ENCODE measurements at places on chromosomes 4 and X. TPM values are rescaled to one million over a fixed set of nuclear protein-coding genes. Genes with fewer than 3 reads are reported as not detected.
A peak's percentile ranks its signal among the peaks of the same experiment; 100 is the strongest.

Gene LRP2BP
- total RNA-seq = 0.27 TPM

Gene HPGDS
- not detected for total RNA-seq

Gene EVC2
- 3.5 TPM for total RNA-seq

Gene XAGE1A
- not detected for total RNA-seq

Gene GPR173
- total RNA-seq = 8.1 TPM

Gene NUP62CL
- not detected for total RNA-seq

Gene XK
- total RNA-seq = 0.17 TPM

Gene TET2
- 15.7 TPM for total RNA-seq

Gene SPCS3
- 207 TPM for total RNA-seq

Gene IL2RG
- total RNA-seq = 0.59 TPM

Gene HSD17B13
- total RNA-seq = not detected

- peak; percentile 81 for DNase-seq
These were observed at the start of gene GRPR for GRCh38 chrX:16123222-16123786. TSS of gene GRPR (plus strand) at chrX:16123565. CDS start at chrX:16123954, 389 bp downstream.

DNA sequence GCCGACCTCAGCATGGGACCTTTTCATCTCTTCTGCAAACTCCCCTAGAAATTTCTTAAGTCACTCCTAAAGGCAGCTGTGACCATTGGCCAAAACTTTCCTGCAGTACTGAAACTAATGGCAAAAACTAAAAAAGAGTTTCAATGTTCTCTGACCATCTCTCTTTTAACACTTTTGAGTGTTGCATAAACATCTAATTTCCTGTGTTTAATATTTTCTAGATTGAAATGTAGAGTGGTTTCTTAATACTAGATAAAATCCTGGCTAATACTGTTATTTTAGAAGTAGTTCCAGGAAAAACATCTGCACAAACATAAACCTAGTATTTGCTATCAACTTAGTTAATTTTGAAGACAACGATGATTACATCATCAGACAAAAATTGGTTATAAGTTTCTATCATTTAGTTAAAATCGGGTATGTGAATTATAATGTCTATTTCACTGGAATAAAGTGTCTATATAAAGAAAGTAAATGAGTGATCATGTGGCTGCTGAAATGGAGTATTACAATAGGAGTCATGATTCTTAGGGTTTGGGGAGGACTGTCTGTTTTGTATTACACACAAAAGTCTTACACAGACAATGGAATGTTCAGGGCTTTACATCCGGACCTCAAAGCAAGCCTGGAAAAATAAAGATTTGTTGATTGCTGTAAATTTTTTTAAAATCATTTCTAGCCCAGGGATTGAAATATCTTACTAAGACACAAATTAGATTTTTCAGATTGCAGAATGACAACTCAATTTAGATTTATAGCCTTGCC, 1323.4 kb downstream of the C4orf33 start:
- no peak for DNase-seq

GRCh38 chr4:25310066-25310802, 2.3 kb upstream of the ZCCHC4 start:
- DNase-seq = no peak

DNA sequence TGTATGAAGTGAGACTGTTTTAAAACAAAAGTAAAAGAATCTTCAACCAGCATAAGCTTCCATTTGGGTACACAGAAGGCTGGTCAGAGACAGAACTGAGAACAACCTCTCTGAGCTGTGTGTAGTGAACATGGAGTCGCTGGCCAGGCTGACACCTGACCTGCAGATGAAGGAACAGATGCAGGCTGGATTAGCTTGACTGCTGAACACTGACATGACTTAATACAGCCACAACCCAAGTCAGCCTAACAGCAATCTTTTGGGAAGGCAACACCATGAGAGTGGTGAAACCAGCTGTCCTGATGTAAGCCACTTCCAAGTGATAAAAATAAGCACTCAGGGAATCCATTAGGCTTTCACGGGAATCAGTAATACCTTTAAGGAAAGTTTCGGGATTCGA, 10.1 kb downstream of the SCARB2 start:
- no peak for DNase-seq

DNA sequence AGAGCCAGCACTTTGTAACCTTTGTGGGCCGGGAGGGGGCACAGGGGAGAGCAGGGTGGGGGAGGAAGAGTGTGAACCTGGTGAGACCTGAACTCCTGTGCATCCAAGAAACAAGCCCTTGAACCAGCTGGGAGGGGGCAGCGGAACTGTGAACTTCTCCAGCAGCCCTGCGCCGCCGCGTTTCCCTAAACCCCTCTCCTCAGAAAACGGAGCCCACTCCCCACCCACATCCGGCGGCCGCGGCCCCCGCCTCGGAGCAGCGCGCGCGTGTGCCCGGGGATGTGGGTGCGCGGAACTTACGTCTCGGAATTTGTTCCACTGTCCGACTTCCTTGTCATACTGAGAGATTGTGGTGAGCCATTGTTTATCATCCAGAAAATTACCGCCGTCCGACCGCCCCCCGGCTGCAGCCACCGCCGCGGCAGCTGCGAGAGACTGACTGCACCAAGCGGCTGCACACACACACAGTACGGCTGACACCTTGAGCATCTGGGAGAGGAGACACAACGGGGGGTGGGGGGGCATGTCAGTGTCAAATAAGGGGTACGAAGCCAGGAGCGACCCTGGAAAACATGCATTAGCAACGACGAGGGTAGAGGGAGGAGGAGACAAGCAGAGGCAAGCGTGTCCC, 494 bp downstream of the SPOCK3 start:
- DNase-seq = peak; percentile 21

DNA sequence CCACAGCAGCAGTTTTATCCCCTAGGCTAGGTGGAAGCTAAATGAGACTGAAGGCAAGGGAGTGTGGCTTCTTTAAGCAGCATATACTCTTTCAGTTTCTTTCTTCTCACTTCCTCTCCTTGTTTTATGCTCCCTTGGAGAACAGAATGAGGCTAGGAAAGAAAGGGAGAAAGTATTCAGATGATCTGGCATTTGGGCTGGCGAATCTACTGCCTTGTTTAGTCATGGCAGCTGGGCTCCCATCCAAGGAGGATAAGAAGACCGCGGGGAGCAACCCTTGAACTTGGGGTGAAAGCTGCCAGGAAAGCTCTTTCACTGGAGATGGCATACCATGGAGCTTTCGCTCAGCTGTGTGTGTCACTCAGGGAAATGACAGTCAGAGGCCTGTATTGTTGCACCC, 72.1 kb downstream of the ARHGEF38 start:
- peak; percentile 81 for DNase-seq

DNA sequence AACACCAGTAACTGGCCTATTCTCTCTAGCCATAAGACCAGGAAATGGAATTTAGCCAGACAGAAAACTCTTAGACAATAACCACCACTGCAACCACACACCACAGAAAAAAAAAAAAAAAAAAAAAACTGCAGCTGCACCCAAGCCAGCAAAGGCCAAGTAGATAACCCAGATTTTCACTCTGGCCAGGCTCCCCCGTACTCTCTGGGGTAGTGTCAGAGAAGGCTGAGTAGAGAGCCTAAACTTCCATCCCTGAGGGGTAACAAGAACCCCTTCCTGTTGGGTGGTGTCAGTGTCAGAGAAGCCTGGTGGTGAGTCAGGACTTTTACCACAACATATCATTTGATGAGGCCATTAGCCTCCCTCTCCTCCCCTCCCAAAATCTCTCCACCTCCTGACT, 5.6 kb upstream of the DLG3 start:
- DNase-seq = peak; percentile 16

- DNase-seq = no peak
These were observed 763.0 kb downstream of the DMD start for GRCh38 chrX:32448320-32448719.

- no peak for DNase-seq
These were observed 74.9 kb downstream of the GLUD2 start for GRCh38 chrX:121122332-121122731.

DNA sequence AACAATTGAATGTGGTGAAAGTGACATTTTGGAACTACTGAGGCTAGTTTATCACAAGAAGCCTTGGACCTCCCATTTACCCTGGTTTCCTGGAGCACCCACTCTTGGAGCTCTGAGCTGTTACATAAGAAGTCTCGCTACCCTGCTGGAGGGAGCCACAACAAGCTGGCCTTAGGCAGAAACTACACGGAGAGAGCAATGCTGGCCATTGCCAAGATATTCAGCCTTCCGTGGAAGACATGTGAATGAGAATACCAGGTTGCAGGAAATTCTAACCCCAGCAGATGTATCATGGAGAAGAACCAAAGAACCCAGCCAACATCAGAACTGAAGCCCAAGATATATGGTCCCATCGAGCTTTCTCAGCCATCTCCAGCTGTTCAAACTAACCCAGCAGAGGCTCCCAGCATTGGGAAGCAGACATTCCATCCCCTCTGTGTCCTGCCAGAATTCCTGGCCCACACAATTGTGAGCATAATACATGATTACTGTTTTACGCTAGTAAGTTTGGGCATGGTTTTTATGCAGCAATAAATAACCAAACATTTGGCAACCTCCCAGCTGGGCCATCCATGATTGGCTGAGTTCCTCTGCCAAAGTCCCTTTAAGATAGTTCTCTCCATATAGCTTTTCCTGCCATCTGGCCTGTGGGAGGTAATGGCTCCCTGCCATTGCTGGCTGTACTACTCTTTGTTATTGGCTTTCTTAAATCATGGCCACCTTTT, 17.9 kb upstream of the PDE5A start:
- peak; percentile 79 for DNase-seq

GRCh38 chr4:184513802-184514120, 39.4 kb upstream of the IRF2 start:
- no peak for DNase-seq

DNA sequence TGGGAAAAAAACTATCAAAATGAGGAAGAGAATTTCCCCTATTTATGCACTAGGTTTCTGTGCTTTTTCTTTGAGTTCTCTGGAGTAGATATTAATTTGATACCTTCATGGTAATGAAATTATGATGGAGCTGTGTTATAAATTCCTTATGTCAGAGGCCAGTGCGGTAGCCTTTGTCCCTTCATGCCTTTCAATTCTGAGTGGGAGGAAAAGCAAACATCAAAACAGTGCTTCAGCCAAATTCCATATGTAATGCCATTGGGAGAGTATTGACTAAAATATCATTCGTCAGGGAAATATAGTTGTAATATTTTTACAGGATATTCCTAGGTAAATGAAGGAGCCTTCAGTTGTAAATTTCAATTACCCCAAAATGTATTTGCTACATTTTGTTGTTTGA, 17.5 kb upstream of the RGN start:
- no peak for DNase-seq

GRCh38 chr4:1406981-1407656, 877 bp upstream of the NKX1-1 start:
- no peak for DNase-seq

GRCh38 chr4:169124661-169125060, 114.6 kb upstream of the CBR4 start:
- DNase-seq = no peak

GRCh38 chrX:107849747-107850421, 24.2 kb downstream of the MID2 start:
- no peak for DNase-seq

DNA sequence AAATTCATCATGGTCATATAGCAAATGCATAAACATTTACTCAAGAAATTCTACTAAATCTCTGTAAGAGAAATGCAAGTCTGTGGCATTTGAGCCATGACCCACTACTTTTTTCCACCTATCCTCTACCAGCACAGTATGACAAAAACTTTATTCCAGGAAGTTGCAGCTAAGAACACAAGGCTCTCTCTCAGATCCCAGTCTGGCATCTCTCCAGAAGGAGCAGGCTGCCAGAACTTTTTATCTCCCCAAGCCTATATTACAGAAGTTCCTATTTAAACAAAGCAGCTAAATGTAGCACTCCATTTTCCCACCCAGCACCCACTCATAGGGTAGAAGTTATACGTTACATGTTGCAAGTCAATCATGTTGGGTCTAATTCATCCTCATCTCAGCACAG, 49.3 kb upstream of the EPGN start:
- peak; percentile 22 for DNase-seq

DNA sequence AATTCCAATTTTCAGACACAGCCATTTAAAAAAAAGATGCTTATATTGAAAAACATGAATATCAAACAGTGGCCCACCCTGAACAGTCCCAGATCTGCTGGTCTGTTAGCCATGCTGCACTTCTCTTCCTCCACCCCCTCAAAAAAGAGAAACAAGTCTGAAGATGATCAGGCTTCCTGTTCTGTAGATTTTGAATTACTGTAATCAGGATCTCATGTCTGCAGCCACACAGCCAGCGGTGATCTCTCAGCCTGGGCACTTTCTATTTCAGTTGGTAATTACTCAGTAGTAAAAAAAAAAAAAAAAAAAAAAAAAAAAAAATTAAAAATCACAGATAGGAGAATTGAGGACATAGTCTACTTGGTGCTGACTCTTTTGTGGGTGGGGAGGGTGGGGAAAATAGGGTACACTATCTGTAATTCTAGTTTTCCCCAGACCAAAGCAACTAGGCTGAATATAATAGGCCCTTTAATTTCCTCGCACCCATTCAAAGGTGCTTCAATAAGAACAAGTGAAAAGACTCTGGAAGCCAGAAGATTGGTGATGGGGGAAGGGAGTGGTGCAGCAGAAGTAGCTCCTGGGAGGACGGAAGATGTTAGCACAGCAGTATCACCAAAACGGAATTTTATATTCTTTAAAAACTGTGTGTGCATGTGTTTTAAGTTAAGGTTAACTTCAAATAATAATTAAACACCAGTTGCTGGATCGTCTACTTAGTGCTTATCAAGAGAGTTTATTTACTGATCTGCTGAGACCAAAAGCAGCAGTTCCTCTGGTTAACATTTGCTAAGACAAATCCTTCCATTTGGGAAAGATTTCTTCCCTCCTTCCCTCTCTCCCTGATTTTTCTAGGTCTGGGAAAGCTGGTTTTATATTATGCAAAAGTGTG, 47.0 kb downstream of the SPRY1 start:
- no peak for DNase-seq

- DNase-seq = peak; percentile 75
These were observed 87.5 kb downstream of the PALLD start for GRCh38 chr4:168584321-168584771.
